ENCODE measurements at places on chromosomes 3 and 15.

- DNase-seq, result no peak
Observed at GRCh38 chr3:11306817-11307589, 34.8 kb downstream of the ATG7 start.

DNA sequence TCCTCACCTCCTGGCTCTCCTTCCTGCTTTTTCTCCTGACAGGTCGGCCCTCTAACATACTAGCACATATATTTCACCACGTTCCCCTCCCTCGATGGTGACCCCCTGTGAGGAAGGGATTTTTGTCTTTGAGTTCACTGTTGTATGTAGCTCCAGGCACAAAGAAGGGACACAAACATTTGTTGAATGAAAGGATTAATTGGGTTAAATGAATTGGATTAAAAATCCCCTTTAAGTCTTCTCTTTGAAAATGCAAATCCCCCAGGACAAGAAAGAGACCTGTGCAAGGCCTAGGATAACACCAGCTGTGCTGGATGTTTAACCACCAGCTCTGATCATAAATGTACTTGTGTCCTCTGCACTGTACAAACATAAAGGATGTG, 3.3 kb downstream of the CALML4 start:
- DNase-seq, result no peak

DNA sequence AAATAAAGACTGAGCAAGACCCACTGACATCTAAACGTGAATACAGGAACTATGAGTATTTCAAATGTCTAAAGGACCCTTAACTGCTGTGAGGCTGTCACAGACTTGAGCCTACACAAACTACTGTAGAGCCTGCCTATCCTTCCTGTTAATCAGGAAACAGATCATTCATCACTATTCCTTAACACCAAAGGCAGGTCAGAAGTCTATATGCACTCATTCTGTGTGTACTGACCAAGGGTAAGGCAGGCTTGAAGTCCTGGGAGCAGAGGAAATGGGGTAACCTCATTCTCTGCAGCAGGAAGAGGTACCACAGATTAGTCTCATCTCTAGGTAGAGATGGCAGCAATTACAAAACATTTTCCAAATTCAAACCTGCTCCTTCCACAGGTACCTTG, 30.7 kb downstream of the NPTN start:
- DNase-seq, result no peak

GRCh38 chr3:10309736-10310135, 11.2 kb downstream of the SEC13 start:
- DNase-seq, result no peak

DNA sequence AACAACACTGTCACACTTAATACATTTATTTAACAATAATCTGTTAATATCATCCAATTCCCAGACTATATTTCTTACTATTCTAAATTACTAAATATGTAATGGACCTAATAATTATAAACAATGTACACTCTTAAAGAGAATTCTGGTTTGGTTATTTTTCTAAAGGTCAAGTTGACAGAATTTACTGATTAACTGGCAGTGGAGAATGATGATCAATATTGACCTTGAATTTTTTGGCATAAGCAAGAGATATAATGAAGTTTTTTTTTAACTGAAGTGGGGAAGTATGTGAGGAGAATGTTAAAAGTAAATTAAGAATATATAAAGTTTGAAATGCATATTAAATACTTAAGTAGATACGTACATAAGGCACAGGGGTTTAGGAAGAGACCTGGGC, 33.8 kb downstream of the BCHE start:
- DNase-seq, result no peak

DNA sequence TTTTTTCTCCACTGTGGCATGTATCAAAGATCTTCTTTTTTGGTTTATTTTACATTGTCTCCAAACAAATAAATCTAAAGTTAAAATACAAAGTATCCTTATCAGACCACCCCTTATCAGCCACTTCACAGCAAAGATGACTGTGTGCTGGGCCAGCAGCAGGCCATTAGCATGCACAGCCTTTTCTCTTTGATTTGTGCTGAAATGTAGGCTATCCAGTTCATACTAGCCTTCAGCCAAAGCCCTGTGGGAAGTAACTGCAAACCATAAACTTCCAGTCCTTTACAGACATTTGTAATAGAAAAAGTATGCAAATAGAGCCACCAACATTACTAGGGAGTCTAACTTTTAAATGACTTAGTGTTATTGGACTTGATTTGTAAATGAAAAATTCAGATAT, 816.3 kb downstream of the FHIT start:
- no peak for DNase-seq

DNA sequence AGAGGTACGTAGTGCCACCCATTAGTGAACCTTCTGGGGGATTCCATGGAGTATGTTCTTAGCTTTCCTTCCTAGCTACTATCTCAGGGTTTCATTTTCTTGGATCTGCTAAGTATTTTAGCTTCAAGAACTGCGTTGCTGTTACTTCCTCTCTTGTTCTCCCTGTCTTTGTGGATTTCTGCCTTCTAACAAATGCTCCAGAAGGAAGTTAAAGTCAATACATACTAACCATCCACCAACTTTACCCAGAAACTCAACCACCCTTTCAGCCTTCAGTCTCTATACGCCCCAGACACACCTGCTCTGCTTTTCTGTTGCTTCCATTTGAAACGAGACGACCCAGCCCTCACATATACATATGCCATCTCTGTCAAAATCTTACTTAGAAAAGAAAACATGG, 2.4 kb upstream of the KLF13 start:
- DNase-seq, result no peak

GRCh38 chr3:59189526-59189925, 139.7 kb upstream of the CFAP20DC start:
- no peak for DNase-seq

GRCh38 chr3:141411251-141411771, 43.0 kb downstream of the ZBTB38 start:
- no peak for DNase-seq

DNA sequence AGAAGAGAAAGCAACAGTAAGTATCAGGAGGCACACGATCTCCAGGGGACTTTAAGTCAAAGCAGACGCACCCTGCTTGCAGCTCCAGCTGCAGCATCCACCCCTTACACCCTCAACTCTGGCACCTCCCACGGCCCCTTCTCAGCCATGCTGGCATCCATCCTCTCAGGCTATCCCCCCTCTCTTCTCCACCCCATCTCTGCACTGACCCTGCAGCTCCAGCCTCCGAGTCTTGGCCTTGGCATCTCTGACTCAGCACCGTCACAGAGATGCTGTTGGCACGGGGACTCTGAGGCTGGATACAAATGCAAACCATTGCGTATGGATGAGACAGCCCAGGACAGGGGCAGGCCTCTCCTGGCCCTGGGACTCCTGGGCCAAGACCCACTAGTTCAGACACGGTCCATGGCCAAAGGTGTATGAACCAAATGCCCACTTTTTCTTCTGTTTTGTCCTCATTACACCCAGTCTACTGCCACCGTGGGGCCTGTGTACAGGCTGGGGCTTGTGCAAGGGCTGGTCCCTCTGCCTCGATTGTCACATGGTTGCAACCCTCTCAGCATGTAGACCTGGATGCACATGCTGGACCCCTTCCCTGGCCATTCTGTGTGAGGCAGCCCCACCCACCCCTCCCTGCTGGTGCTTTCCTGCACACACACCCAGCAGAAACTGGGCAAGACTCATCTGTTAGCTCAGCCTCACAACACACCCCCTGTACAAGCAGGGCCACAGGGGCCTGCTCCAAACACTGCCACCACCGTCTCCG, 18.7 kb upstream of the ZXDC start:
- DNase-seq, result no peak

DNA sequence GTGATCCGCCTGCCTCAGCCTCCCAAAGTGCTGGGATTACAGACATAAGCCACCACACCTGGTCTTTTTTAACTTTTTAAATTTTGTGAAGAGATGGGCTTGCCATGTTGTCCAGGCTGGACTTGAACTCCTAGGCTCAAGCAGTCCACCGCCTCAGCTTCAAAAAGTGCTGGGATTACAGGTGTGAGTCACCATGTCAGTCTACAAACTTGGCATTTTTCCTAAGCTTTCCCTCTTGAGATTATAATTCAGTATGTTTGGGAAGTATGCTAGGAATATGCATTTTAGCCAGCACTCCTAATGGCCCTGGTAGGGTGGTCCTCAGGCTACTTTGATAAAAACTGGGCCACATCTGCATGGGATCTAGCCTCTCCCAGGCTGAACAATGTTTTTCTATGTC, 4.4 kb downstream of the WDR73 start:
- no peak for DNase-seq

DNA sequence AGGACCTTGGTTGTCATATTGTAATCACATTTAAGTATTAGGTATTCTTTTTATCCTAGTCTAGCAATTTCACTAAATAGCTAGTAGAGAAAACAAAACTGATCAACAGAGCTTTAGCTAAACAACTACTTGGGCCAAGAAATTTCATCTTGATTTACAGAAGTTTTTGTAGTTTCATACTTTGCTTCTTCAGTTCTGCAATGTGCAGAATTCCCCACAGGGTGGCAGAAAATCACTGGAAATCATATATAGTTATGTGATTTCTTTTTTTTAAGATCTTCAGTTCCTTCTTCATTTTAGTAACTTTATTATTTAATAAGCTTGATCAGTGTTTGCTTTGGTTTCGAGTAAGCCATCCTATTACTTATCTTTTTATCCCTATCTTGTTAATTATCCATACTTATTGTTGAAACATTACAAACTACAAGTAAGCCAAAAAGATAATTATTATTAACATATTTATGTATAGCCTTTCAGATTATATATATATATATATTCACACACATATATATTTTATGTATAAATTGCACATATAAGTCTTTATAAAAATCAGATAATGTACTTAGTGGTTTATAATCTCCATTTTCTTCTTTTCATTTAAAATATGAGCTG, 2.2 kb upstream of the BNIP2 start:
- peak; percentile 23 for DNase-seq
